NCI-H82 (cell line): ENCODE measurements at places on chromosomes 3 and 15.

- DNase-seq: no peak
Observed at GRCh38 chr15:49035825-49036224, 10.4 kb downstream of the SECISBP2L start.

- peak; percentile 89 for DNase-seq
Observed at GRCh38 chr3:66527246-66527645, 26.4 kb upstream of the LRIG1 start.

DNA sequence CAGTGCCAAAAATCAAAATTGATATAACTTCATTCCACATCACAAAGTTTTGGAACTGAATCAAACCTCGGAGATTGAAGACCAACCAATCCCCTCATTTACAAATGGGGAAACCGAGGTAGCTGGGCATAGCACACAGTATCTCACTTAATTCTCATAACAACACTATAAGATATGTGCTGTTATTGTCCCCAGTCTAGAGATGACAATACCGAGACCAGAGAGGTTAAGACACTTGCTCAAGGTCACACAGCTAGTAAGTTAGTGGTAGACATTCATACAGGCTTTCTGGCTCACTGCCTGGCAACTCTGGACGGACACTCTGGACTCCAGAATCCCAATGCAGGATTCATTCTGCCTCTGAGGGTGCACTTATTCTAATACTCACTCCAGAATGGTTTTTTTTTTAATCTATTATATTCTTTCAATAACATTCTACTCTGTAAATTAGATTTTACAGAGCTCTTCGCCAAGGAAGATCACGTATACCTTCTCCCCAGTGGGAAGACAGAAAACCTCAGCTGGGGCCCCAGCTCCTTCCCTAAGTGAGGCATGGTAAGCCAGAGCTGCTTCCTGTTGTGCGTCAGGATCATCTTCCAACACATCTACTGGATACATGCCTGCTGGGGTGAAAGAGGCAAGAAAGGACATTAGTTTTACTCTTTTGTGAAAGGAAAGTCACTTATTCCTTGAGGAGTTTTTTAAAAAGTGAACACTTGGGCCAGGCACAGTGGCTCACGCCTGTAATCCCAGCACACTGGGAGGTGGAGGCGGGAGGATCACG lies 128.4 kb upstream of the IGF1R start:
- DNase-seq: no peak

- no peak for DNase-seq
Observed at GRCh38 chr3:105140899-105141367, 225.8 kb upstream of the ALCAM start.

DNA sequence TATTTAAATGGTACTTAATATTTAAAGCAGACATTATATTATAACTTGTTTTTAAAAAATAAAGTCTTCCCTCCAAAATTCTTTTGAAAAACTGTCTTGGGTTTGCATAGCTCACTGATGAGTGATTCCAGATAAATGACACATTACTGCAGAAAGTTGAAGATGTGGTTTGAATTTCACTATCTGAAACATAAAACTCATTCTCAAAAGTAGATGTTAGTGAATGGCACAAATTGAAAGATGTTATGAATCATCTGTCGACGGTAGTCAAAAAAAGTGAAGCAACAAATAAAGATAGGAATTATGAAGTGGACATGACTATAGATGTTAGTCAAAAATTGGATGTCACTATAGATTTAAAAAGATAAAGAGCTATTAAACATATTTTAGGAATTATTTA lies 280.5 kb downstream of the GAP43 start:
- no peak for DNase-seq

DNA sequence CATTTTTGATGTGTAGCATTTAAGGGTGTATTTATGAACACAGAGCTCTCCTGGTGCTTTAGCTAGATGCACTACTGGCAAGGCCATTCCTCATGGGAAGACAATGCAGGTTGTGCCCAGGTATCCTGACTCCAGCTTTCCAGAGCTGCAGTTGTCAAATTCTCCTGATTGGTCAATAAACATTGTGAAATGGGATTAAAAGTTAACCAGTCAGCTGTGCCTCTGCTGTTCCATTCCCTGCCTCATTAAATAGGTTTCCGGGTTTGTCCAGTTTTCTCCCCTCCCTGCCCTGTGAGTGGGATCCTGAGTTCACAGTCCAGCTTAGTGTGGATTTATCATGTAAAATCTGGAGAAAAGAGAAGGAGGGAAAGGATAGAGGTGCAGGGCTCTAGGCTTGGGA lies 207.3 kb downstream of the SQOR start:
- peak; percentile 12 for DNase-seq

DNA sequence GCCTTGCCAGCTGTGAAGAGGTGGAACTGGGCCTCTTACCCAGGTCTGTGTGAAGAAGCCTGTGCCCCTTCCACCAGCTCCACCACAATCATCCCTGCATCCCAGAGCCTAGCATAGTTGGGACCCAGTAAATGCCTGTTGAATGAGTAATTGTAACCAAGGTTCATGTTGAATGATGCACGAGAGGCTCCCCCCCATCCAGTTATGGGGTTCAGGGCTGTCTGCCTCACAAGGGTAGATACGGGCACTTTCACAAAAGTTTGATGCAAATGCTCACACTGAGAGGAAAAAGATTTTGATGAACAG lies 29.5 kb upstream of the TSEN2 start:
- DNase-seq: no peak

- peak; percentile 59 for DNase-seq
Observed at GRCh38 chr15:92425578-92426225, 32.0 kb downstream of the ST8SIA2 start.

DNA sequence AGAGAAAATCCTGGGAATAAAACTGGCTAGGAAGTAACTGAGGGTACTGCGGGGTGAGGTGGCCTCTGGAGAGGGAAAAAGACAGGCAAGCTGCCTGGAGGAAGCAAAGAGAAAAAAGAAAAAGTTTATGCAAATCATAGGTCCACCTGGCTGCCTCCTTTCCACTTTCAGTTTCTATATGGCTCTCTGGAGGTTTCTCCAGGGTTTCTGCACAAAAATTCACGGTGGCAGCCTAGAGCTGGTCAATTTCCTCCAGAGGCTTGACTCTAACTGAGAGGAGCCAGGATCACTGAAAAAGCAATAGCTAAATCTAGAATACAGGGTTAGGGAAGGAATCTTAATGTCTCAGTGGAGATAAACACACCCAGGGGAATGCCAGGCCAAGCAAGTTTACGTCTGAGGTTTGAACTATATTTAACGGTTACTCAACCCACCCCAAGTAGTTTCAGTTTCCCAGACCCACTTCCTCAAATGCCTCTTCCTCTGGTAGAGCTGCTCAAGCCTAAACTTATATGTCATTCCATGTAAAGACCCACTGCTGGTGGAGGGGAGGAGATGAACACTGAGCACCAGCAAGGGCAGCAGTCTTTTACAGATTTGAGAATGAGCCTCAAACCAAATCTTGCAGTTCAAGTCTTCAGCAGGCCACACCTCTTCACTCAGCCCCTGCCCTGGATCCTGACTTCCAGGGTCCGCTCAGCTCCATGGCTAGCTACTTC lies 5.7 kb downstream of the LYSMD2 start:
- DNase-seq: no peak

DNA sequence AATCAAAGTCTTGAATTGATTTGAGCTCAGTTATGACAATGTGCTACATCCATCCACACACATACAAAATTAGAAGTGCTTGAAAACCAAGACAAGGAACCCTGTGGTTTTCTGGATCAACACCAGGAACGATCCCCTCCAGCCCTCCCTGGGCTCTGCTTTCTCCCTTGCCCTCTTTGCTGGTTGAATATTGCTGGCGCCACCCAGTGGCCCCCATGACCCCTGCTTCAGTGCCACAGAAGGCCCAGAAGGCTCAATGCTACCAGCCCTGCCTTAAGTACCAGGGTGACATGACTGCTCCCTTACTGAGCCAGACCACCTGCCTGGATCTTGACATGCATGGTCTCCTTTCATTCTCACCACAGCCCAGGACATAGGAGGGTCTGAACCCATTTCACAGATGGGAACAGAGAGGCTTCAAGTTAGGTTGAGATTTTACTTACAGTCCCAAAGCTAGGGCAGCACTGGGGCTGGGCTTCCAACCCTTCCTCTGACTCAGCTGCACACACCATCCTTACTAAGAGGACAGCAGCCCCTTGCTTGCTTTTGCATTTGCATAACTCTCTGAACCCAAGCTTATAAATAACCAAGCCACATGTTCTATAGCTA lies 15.0 kb downstream of the IL12A start:
- peak; percentile 86 for DNase-seq

DNA sequence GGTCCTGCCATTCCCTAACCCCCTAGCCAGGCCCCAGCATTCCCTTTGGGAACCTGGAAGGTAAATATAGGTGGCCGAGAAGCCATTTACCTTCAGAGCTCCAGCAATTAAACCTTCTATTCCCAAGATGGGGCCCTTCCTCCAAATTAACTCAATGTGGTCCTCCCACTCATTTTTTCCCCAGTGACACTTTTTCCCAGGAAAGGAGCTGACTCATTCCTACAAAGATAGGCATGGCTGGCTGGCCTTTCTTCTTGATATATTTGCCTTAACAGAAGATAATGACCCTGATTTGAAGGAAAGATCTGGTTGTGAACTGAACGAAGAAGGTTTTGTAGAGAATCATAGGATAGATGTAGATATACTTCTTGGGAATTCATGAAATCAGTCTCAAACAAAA lies 279.0 kb upstream of the VEPH1 start:
- DNase-seq: no peak

DNA sequence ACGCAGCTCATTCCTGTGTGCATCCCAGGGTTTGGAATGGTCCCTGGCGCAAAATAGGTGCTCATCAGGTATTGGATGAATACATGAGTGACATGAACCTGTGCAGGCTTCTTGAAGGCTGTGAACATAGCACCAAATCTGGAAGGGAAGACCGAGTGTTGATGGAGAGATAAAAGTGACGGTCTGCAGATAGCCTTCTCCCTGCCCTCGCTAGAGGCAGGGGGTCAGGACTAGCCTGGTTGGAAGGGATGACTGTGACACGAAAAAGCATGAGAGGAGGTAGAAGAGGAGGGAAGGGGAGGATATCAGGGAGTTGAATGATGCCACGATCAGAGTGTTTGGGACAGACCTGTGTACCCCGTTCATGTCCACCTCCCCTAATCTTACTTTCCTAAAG lies 267.1 kb downstream of the XXYLT1 start:
- no peak for DNase-seq
